ENCODE measurements at places on chromosomes 3 and 15.

DNA sequence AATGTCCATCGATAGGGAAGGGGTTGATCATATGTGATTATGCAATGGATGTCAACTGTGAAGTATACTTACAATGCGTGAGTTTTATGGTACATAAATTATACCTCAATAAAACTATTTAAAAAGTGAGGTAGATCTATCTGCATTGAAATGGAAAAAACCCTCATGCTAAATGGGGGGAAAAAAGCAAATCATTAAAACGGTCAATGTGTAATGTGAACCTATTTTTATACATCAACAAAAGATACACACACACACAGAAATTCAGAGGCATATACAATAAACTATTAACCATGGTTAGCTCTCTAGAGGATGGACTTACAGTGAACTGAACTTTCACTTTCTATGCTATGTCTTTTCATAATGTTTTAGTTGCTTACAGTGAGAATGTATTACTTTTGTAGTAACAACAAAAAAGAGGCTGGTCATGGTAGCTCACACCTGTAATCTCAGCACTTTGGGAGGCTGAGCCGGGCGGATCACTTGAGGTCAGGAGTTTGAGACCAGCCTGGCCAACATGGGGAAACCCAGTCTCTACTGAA, 23.1 kb downstream of the STIMATE start:
- no peak for DNase-seq

DNA sequence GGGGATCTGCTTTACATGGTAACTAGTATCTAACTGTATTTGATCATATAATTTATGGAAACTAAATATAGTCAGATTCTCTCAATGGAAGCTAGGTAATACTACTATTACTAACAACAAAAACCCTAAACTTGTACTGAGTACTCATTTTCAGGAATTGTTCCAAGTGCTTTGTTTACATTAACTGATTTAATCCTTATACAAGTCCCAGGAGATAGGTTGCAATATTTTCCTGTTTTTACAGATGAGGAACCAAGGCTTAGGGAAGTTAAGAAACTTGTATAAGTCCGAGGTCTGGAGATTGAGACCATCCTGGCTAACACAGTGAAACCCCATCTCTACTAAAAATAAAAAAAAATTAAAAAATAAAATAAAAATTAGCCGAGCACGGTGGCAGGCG, 7.5 kb upstream of the MTHFS start:
- no peak for DNase-seq

DNA sequence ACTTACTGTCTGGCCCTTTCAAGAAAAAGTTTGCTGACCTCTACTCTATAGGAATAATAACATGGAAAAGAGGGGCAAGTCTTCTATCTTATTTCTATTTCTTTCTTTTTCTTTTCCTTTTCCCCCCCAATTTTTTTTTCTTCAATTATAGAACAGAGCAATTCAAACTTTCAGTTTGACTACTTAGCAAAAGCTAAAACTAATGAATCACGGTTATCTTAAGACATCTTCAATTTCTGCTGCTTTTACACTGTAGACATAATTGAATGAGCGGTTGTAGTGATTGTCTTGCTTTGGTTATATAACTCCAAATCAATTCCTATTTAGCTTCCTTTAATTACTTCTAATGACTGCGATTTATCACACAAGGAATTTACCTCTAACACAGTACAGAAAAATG, 74.3 kb upstream of the P2RY1 start:
- DNase-seq, result no peak

GRCh38 chr15:100602823-100603393, 519 bp downstream of the ASB7 start:
- no peak for DNase-seq

- no peak for DNase-seq
Measured at GRCh38 chr15:99275061-99275460, 23.8 kb downstream of the LRRC28 start.

DNA sequence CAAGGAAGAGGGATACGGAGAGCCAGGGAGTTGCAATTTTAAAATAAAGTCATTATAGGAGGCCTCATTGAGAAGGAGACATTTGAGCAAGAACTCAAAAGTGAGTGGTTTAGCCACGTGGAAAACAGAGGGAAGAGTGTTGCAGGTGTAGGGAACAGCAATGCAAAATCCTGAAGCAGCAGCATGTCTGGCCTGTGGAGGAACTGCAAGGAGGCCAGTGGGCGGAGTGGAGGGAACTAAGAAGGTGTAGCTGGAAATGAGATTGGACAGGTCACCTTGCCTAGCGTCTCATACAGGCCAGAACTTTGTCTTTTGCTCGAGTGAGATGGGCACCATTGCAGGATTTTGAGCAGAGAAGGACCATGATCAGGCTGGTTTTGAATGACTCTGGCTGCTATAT, 34.9 kb downstream of the SAXO2 start:
- DNase-seq, result no peak

GRCh38 chr3:174436367-174436766, 422.8 kb upstream of the NAALADL2 start:
- no peak for DNase-seq

DNA sequence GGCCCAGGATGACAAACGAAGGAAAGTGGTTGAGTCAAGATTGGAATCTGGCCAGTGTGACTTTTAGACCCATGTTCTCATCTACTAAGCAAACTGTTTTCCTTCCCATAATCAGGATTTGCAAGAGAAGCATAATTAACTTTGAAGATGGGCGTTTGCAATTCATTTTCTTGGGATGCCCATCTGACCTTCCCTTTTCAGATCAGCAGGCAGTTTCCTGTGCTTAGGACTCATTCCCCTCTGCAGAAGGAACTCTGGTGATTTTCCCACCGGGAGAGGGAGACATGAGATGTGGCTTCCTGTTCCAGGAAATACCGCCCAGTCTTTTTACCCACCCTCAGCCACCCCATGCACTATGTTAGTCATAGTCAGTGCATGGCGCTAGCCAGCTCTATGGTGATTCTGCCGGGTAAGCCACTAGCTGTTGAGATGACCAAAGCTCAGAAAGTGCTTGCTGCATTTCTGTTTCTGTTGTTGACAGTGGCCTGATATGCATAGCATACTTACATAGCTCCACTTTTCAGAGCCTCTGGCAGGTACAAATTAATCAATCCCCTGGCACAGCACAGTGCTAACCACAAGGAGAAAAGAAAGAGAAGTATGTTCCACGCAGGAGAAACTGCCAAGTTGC, 129.4 kb downstream of the VGLL4 start:
- peak; percentile 58 for DNase-seq

DNA sequence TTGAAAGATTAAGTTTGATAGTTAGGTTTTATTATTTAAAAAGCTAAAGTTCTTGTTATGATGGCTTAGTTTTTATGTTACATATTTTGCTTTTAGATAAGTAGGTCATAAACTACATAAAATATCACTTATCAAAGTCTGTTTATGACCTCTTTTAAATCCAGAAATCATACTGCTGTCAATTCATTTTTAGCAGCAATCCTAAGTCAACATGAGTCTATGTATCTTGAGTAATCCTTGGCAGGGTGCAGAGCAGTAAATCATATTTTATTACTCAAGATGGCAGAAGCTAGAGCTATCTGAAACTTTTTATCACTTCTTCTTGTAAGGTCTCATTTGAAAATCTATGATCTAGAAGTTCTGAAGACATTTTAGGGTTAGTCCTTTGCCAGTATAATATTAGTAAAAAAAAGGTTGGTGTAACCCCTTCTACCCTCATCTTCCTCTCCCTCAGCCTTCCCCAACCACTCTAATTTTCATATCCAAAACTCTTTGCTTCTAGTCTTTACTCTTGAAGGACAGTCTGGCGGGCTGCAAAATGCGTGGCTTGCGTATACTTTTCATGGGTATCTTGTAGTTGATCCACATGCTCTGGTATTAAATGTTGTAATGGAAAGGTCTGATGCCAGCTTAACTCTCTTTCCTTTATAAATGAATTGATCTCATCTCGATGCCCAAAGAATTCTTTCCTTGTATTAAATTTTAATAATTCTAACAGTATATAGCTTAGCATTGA, 134.0 kb upstream of the THRB start:
- no peak for DNase-seq

DNA sequence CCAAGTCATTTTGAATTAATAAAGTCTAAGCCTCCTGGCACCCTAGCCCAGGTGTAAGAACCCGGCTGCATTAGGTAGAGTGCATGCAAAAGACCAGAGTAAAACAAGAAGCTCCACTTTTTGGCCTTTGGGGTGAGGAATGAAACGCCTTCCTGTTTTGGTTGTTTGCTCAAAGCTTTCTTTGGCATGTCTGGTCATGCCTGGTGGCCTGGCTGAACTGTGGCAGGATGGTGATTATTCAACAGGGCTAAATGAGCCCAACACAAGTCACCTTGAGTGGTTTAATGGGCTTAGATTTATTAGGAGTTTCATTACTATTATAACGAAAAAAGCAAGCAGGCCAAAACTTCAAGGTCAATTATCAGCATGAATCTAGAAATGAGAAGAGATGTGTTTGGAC, 40.9 kb upstream of the LDHAL6B start:
- DNase-seq, result no peak

DNA sequence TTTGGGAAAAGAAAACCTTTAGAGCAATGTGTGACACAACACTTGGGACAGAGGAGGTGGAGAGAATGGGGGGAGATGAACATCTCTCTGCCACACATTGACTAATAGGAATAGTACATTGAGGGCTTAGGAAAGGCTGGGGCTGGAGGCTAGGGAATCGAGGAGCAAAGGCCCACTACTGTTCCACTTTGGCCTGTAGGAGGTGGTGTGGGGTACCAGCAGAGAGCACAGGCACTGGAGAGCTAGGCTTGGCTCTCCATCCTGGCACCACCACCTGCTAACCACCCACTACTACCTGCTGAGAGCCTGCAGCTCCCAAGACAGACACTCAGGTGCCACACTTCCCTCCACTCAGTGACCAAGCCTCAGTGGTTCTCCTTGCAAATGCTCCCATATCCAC, 19.4 kb downstream of the CCDC32 start:
- DNase-seq, result no peak

DNA sequence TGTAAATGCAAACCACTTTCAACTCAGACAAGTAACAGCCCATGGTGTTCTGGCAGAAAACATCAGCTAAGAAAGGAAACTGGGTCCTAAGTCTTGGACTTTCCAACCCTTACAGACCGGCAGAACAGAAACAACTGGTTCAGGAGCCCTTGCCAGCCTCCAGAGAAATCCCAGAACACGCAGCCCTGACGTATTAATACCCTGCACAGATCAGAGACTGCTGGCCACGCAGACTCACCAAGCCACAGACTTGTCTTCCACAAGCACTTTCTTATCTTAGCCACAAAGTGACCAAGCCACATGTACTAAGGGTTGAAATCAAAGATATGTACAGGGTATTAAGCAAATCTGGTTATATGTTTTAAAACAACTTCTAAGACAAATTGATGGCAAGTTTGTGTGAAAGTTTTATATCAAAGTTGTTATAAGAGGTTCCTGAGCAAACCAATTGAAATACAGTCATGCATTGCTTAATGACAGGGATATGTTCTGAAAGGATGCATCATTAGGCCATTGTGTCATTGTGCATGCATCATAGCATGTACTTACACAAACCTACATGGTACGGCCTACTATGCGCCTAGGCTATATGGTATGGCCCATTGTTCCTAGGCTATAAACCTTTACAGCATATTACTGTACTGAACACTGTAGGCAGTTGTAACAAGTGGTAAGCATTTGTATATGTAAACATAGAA, 36.8 kb downstream of the BTD start:
- no peak for DNase-seq

DNA sequence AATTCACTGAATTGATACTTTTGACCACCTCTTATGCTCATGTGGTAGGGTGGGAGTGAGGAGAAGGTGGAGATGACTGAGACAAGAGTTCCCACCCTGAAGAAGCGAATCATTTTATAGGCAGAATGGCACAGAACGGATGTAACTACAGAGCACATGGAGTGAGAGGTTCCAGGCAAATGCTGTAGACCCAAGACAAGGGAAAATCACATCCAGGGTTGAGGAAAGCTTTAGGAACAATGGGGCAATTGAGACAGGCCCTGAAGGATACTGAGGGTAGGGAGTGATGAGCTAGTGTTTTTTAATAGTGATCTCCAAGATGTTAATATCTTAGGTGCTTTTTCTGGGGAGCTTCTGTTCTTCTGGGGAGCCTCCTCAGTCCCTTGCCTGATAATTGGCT, 8.1 kb downstream of the PCCB start:
- no peak for DNase-seq

DNA sequence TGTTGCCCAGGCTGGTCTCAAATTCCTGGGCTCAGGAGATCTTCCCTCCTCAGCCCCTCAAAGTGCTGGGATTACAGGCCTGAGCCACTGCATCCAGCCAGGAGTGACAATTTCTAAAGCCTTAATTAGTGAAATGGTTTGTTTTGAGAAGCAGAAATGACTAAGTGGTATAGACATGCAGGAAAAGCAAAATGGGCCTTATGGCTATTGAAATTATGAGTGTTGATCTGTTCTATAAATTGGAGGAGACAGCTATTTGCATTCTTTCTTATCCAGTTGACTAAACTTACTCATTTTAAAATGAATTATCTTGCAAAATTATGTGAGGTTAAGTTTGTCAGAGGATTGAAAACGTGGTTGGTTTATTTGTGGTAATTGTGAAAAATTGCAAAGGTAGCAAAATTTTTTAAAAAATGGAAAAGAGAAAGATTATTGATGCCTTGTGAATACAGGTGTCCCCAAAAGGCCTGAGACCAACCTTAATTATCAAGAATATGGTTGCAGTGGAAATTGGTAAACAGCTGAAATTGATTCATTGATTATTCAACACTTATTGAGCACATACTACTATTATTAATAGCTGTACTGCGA, 7.9 kb downstream of the RAP2B start:
- no peak for DNase-seq

GRCh38 chr3:188832961-188833721, 338.6 kb upstream of the TPRG1 start:
- DNase-seq, result no peak

- no peak for DNase-seq
Measured at GRCh38 chr3:111761309-111761795, 97.7 kb upstream of the PHLDB2 start.

GRCh38 chr3:14224895-14225294, 46.3 kb downstream of the LSM3 start:
- DNase-seq, result no peak

- DNase-seq, result no peak
Measured at GRCh38 chr3:60086811-60087210, 1037.0 kb upstream of the CFAP20DC start.
